Pulmonary artery endothelial cell (primary cell): ENCODE measurements at places on chromosomes 6 and 20. TPM values are rescaled to one million over a fixed set of nuclear protein-coding genes. Genes with fewer than 3 reads are reported as not detected.

DNA sequence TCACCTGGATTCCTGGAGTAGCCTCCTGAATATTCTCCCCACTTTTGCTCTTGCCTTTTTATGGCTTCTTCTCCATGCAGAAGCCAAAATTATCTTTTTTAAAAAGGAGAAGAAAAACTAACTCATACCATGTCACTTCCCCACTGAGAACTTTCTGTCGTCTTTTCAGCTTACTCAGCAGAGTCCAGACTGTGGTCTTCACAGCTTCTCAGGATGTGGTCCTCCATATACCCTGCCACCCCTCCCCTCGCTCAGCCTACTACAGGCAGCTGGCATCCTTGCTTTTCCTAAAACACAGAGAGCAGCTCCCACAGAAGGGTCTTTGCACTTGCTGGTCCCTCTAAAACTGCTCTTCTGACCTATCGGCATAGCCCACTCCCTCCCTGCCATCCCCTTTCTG is 89.4 kb upstream of the ISM1 start:
- no peak for DNase-seq

DNA sequence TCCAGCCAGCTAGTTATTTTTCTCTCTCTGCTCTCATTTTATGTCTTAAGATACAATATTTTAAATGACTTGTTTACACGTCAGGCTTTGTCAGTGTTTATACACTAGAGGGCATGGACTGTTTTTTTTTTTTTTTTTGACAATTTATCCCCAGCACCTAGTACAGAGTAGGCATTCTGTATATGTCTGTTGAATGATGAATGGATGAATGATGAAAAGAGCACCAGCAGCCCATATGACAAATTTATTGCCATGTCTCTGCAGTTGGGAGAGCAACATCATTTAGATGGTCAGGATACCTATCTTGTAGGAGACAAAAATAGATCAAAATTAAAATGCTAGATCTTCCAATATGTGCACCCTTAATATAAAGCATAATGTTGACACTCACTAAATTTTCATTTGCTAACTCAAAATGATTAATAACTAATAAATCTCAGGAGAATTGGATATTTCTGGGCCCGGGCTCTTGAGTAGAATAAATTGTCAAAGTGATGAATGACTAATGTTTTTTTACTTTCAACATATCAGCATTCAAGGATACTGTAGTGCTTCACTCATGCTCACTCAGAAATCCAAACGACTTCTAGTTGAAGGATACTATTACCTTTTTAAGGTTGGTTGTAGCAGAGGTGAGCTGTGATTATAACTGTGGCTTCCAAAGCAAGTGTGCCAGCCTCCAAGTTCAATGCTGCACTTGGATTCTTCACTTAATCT is 200.0 kb downstream of the PHACTR1 start:
- no peak for DNase-seq

DNA sequence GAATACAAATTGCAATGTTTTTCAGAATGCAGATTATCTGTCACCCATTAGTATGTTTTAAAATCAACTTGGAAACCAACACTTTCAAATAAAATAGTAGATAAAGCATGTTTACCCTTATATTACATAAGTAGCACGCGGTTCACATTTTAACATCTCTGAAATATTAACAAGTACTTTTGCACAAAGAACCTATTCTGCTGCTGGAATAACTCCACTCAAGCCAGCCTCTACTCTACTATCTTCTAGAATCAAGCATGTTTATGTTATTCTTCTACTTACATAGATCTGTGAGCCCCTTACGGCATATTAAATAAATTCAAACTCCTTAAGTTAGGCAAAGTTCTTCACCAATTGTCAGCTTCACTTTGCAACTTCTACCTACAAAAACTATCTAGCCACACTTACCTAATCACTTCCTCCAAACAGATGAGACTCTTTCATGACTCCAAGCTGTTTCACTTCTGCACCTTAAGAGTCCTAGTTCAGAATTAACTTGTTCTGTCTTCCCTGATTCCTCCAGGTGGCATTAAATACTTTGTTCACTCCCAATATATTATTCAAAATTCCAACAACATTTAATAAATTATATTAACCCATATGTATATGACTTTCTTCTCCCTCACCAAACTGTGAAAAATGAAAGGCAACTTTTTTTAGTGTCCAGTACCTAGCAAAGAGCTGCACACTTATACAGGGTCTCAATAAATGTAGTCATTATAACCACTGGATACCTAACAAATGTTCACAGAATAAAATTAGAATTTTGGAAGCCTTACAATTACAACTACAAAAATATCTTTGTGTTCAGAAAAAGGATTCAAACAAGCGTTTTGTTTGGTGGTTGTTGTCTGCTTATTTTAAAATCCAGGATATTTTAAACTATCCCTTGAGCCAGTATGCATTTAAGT is 12.1 kb downstream of the CEP85L start:
- DNase-seq, result no peak

- DNase-seq, result no peak
Observed at GRCh38 chr6:3501826-3502500, 45.1 kb upstream of the SLC22A23 start.

The NKAIN4 gene
- total RNA-seq, result not detected in 2 replicates

The MCCD1 gene
- total RNA-seq, result not detected in 2 replicates

The ADA gene
- 16.7 and 22.4 TPM in 2 replicates for total RNA-seq

The ZBTB46 gene
- total RNA-seq, result 7.2 and 13.0 TPM in 2 replicates
